Mesothelial cell of epicardium (in vitro differentiated cells): ENCODE measurements at places on chromosomes 12 and 14.

GRCh38 chr12:84741031-84741430, 171.6 kb downstream of the SLC6A15 start:
- DNase-seq = no peak

DNA sequence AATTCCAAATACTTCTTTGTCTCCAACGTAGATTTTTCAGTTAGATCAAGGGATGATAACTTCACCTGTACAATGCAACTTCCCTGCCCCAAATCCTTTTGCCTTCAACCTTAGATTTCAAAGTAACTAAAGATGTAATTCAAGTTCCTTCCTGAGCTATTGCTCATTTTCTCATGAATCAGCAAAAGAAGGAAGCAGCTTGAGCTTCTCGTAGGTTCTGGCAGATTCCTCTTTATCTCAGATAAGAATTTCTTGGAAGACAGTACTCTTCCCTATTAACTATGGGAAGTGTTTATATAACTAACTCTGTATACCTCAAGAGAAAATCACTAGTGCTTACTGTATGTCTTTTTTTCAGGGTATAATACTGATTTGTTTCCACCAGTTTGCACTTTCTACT, 203.8 kb downstream of the RASSF9 start:
- no peak for DNase-seq

DNA sequence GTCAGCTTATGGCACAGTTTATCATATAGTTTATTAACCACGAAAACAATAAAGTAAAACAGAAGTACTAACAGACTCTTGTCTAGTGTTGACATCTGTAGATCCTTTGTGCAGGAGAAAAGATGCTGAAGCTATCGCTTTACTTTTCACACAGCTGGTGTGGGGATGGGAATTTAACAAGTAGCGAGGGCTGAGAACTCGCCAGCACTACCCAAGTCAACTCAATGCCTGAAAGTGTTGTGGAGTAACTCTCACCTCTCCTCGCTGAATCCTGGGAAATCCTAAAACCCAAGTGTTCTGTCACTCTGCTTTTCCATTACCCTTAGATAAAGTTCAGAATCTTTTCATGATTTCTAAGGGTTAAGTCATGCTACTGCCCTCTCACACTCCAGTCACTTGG, 264.2 kb downstream of the BMP4 start:
- DNase-seq = no peak

DNA sequence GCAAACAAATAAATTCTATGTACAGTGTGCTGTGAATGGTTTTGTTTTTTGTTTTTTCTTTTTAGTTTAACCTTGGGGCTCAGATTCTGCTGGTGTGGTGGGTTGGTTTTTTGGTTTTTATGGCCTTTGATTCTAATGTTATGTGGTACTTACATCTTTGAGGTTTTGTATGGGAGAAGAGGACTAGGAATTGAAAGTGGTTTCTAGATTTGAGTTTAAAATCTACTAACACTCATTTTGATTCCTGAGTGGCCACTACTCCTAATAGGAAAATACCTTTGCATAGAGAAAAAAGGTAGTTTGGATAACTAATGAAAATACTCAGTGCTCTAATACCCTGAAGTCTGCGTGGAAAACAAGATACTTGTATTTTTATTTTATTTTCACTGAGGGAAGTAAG, 137.7 kb downstream of the MON2 start:
- no peak for DNase-seq

DNA sequence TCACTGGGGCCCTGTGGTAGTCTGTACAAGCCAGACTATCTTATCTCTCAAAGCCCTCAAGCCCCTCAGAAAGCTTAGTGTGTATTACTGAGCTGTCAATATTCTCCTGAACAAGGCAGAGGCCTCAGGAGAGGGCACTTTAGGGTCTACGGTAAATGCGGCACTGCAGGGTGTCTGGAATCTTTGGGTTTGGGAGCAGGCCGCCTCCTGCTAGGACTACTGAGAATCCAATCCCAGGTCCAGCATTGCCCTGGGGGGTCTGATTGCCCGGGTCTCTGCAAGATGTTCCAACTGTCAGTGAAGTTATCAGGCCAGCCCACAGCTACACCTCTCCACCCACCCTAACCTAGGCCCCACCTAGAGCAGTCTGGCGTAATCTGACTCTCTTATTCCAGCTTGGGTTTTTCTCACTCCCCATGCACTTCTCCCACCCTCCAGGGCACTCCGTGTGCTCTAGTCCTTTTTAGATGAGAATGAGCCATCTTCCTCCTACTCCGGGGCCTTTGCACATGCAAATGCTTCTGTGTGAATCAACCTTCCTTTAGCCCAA, 4.3 kb upstream of the ZFP36L1 start:
- DNase-seq = no peak

DNA sequence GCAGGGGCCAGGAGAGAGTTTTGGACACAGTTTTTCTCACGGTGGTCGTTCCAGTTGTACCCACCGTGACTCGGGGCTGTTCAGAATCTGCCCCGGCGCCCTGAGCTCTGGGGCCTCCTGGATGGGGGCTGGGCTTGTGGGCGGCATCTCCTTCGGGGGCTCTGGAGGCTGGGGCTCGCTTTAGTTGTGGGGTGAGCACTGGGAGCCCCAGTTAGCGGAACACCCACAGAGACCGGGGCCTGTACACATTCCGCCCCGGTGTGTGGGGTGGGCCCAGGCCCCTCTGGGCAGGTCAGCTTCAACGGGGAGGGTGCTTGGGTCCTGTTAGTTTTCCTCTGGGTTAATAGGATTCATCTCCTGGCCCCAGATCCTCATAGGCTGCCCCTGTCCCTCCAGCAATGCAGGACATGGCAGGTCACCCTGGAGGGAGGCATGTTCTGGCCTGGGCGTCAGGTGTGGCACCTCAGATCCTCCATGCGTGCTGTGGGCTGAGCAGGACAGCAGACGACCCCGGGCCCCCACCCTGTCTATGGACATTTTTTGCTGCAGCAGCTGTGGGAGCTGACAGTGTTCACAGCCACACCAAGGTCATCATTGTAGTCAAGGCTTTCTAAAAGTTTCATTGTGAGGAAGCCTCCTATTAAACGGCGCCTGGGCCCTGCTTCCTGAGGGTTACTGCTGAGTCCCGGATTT, 393.2 kb downstream of the TMEM121 start:
- no peak for DNase-seq

- no peak for DNase-seq
Observed at GRCh38 chr12:11732023-11732422, 82.5 kb downstream of the ETV6 start.

- no peak for DNase-seq
Observed at GRCh38 chr12:5505751-5506150, 73.8 kb downstream of the NTF3 start.

DNA sequence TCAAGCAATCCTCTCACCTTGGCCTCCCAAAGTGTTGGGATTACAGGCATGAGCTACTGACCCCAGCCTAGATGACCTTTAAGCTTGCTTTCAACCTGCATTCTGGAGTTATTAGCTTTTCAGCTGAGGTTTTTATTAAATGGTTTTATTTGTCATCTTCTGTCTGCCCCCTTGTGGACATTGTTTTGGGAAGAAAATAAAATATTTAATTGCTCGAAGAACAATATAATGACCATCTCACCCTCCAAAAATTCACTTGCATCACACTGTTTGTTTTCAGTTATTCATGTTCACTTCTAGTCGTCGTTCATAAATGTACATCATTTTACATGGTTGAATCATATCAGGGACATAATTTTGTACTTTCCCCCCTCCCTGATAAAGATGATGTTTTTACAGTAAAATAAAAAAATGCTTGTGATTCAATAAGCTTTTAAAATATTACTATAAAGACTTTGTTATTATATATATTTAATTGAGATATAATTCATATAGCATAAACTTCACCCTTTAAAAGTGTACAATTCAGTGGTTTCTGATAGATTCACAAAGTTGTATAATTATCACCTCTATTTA, 10.1 kb upstream of the SPATS2 start:
- DNase-seq = no peak

- DNase-seq = no peak
Observed at GRCh38 chr12:130226126-130226525, 63.9 kb downstream of the FZD10 start.

- DNase-seq = no peak
Observed at GRCh38 chr12:103279444-103279843, 216.3 kb downstream of the C12orf42 start.
